Lung (tissue), 17 donors: ENCODE measurements at places on chromosomes 11 and 22. TPM values are rescaled to one million over a fixed set of nuclear protein-coding genes. Genes with fewer than 3 reads are reported as not detected.

GRCh38 chr11:66727282-66728037, 1.6 kb downstream of the SPTBN2 start:
- peak; percentile 35 for DNase-seq

- peak; percentile 79 for DNase-seq
These were observed 743 bp downstream of the USP47 start for GRCh38 chr11:11842421-11843008.

DNA sequence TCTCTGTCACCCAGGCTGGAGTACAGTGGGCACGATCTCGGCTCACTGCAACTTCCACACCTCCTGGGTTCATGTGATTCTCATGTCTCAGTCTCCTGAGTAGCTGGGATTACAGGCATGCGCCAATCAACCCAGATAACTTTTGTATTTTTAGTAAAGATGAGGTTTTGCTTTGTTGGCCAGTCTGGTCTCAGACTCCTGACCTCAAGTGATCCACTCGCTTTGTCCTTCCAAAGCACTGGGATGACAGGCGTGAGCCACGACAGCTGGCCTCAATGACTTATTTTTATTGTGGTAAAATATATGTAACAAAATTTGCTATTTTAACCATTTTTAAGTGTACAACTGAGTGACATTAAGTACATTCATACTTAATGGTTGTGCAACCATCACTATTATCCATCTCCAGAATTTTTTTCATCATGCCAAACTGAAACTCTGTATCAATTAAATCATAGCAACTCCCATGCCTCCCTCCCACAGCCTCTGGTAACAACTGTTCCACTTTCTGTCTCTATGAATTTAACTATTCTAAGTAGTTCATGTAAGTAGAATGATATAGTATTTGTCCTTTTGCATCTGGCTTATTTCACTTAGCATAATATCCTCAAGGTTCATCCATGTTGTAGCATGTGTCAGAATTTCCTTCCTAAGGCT, 50.7 kb upstream of the CWF19L2 start:
- DNase-seq, result no peak

- DNase-seq, result peak; percentile 96
These were observed 230.4 kb downstream of the ST3GAL4 start for GRCh38 chr11:126585774-126586491.

GRCh38 chr11:65448074-65448417, 25.4 kb downstream of the NEAT1 start:
- no peak for DNase-seq

- no peak for DNase-seq
These were observed 28.9 kb upstream of the YAP1 start for GRCh38 chr11:102081313-102081712.

DNA sequence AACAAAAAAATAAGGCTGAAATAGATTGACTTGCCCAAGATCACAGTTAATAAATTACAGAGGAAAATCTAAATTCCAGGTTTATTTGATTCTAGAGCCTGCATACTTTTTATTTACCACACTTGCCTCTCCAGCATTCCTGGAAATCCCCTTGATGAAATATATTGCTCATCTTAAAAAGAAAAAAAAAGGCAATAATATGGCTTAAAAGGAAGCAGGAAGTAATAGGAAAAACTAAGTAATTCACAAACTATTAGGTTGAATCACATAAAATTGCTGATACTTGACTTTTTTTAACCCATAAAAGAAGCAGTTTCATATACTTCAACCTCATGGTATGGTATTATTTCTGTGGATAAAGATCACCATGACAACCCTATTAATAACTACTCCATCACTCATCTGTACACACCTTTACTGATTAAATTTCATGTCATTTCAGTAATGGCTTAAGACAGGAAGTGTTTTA, 52.9 kb downstream of the COPB1 start:
- no peak for DNase-seq

GRCh38 chr22:50074056-50074455, 11.2 kb downstream of the MLC1 start:
- DNase-seq, result no peak

DNA sequence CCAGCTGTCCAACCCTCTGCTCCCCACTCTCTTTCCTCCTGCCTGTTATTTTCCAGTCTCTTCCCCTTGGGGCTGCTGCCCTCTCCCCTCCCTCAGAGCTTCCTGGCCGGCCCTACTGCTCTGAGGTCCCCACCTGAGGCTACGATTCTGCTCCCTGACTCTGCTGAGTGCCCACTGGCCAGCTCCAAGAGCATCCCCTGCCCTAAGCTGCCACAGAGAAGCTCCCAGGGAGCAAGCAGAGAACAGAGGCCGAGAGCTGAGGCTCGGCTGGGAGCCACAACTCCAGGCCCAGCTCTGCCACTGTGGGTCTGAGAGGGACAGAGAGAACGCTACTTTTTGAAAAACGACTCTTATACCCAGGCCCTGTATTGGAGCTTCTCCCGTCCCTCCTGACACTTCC, 61.1 kb downstream of the CHRDL2 start:
- DNase-seq, result no peak

DNA sequence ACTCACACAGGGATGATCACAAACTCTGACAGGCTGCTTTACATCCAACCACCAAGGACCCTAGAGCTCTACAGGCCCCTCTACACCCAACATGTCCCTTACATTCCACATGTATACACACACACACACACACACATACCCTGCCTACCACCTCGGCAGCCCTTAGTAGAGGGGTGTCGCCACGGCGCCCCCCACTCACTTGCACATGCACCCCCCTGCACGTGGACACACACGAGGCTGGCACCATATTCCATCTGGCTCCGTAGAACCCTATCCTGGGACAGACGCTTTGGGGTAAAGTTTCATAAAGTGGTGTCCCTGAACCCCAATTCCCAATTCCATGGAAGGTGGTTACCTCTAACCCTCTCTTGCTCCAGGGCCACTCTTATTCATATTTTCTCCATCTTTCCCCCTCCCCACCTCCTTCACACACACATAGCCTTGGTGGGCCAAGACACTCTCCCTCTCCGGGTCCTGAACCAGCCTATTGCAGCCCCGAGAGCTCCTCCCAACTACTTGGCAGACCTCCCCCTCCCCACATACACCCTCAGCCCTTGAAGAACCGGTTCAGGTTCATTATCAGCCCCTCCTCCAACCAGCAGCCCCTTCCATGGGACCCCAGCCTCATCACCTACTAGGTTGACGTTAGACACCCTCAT, 809 bp downstream of the PDE2A start:
- peak; percentile 38 for DNase-seq

DNA sequence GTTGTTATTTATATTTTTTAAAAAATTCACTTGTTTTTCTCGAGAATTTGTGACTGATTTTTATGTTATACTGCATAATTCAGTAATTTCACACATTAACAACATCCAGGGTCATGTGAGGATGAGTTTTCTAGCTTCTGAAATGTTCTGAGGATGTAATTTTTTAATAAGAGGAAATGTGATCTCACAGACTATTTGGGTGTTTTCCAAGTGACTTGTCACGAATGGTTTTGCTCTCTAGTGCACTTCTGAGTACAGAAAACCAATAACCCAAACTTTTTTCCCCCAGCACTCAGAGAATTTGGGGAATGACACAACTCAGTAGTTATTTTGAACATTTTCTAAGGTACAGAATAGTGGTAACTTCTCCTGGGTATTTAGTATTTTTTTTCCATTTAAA, 821.1 kb upstream of the ARHGAP42 start:
- peak; percentile 2 for DNase-seq

- no peak for DNase-seq
These were observed 16.6 kb upstream of the SPTBN2 start for GRCh38 chr11:66745356-66746235.

DNA sequence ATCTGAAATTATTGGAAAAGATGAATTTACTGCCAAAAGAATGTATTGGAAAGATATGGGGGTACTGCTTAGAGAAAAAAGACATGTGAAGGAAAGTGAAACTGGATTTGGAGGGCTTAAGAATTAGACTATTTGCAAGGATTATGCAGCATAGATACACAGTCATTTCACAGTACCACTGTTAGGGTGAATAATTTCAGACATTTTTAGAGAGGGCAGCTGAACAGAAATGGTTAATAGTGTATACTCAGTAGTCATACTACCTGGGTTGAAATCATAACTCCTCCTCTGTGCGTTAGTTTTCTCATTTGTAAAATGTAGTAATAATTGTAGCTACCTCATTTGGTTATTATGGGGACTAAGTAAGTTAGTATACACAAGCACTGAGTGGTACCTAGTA, 33.0 kb downstream of the GAS2 start:
- no peak for DNase-seq

DNA sequence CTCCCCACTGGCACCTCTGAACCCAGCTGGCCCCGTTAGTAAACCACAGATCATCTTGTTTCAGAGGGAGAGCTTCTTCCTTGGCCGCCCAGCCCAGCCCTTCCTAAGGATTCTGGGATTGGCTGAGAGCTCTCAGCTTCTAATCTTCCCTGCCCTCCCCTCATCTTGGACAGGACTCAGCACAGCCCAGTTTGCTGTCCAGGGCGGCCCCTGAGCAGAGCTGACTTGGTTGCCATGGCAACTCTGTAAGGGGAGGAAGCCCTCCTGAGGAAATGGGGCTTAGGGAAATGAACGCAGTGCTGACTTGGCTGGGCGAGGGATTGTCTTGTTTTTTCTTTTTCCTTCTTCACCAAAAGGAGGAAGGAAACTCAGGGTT, 4.6 kb downstream of the APOL4 start:
- DNase-seq, result peak; percentile 95

DNA sequence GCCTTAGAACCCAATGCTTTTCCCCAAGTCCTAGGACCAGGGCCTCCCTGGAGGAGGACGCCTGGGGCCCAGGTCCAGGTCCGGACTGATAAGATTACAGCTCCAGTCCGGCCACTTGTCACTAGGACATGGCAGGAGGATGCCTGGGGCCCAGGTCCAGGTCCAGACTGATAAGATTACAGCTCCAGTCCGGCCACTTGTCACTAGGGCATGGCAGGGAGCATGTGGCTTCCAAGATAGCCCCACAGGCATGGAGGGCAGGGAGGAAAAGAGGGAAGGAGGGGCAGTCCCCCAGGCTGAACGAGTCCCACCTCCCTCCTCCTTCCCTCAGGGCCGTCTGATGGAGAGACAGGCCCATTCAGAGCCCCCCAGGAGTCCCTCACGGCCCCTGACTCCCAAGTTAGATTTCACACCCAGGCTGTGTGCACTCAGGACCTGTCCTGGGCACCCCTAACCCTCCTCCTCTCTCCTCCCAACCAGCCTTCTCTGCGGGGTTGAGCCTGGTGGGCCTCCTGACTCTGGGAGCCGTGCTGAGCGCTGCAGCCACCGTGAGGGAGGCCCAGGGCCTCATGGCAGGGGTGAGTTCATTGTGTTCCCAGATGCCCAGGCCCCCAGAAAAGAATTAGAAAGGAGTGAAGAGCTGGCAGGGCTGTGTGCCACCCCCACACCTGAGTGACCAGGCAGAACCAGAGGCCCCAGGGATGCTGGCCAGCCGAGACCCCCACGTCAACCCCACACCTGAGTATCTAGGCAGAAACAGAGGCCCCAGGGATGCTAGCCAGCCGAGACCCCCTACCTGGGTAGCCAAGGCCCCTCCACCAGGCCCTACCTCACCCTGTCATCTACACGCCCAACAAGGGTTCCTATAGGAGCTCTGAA, 2.1 kb downstream of the TSPAN32 start:
- peak; percentile 23 for DNase-seq

- DNase-seq, result no peak
These were observed 5.5 kb upstream of the DNAL4 start for GRCh38 chr22:38799265-38800002.

DNA sequence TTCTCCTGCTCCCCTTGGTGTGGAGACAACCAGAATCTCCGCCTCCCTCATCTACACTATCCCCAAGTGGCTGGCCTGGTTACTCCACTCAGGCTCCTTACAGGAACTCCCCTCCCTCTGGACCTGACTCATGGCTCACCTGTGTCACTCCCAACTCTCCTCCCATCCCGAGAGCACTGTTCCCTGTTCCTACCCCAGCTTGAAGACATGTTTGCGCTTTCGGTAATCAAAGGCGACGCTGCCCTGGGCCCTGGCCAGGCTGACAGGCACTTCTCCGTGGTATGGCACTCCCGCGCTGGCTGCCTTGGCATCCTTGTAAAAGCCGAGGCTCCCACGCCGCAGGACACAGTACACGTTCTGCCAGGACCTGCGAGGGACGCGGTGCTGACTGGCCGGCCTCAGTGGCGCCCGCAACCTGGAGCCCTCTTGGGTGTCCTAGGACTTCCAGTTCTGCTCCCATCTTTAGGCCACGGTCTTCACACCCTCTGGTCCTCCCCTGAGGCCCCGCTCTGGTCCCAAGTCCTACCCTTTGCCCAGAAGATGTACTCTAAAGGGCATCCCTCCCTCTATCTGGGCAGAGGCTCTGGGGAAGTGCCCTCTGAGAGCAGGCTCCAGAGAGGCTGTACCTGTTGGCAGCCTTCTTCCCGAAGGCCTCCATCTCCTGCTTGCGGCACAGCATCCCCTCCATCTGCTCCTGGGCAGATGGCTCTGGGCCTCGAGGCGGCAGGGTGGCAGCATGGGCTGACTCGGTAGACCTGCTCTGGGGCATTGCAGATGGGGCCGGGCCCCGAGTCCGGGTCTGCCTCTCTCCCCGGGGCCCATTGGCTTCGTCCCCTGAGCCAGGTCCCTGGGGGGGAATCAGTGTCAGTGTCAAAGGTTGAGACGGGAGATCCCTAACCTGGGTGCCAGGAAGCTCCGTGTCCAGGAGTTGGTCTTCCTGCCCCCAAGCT, 9.4 kb upstream of the RBM4B start:
- no peak for DNase-seq

GRCh38 chr11:71490731-71491390, 36.2 kb upstream of the KRTAP5-7 start:
- DNase-seq, result no peak

GRCh38 chr11:28090052-28090749, 17.8 kb downstream of the KIF18A start:
- DNase-seq, result no peak

DNA sequence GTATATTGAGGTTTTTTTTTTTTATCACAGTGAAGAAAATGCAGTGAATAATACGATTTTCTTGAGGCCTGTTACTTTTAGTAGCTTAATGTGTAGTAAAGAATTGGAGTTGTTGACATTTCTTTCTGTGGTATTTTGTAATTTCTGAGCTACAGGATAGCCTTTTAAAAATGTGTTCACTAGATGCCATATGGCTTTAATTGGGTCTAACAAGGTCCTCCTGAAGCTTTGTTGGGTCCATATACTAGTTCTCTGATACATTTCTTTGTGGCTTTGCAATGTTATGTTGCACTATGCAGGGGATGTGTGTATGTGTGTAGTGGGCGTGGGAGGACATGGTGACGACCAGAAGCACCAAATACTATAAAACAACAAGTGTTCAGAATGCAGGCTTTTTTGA, 25.1 kb downstream of the FBXO7 start:
- no peak for DNase-seq

GRCh38 chr22:21909871-21910270, 42.4 kb upstream of the MAPK1 start:
- DNase-seq, result no peak

The NNMT gene
- total RNA-seq, result 276 TPM

The CREB3L1 gene
- 16.8 TPM for total RNA-seq

The THYN1 gene
- 30.1 TPM for total RNA-seq

The VPS37C gene
- 14.8 TPM for total RNA-seq

The SLC25A45 gene
- 7.3 TPM for total RNA-seq

The SMTNL1 gene
- not detected for total RNA-seq

The GRM5 gene
- 0.51 TPM for total RNA-seq

The GNG3 gene
- not detected for total RNA-seq

The SMIM35 gene
- total RNA-seq, result 0.17 TPM
